Activated naive CD8-positive, alpha-beta T cell treated with anti-CD3 and anti-CD28 coated beads for 36 hours (primary cell): ENCODE measurements at places on chromosomes 1 and 21. TPM values are rescaled to one million over a fixed set of nuclear protein-coding genes. Genes with fewer than 3 reads are reported as not detected.

The CBS gene
- total RNA-seq, result 30.6 TPM

The TMEM59 gene
- 97.7 TPM for total RNA-seq

The LAX1 gene
- 30.1 TPM for total RNA-seq

The PDC gene
- not detected for total RNA-seq

The DNM3 gene
- total RNA-seq, result 0.35 TPM

The RGS18 gene
- total RNA-seq, result not detected

The SH2D5 gene
- 2.7 TPM for total RNA-seq

The CYP2J2 gene
- 3.2 TPM for total RNA-seq

The CYP4A11 gene
- not detected for total RNA-seq

The LRRC71 gene
- not detected for total RNA-seq

The FAAH gene
- total RNA-seq, result 3.4 TPM

The WDR64 gene
- total RNA-seq, result not detected

The MYOG gene
- not detected for total RNA-seq

The MSH4 gene
- total RNA-seq, result 0.35 TPM

The PTGER3 gene
- not detected for total RNA-seq

The EPHA8 gene
- total RNA-seq, result not detected

The STYXL2 gene
- not detected for total RNA-seq

The G0S2 gene
- total RNA-seq, result 13.1 TPM

The RAP1GAP gene
- 0.66 TPM for total RNA-seq

The RNF186 gene
- not detected for total RNA-seq

The COL24A1 gene
- not detected for total RNA-seq

The RHCE gene
- 0.32 TPM for total RNA-seq

The CDC7 gene
- total RNA-seq, result 26.0 TPM

The PHLDA3 gene
- total RNA-seq, result 4.7 TPM

The TMED5 gene
- 33.6 TPM for total RNA-seq

The SPRR2F gene
- total RNA-seq, result not detected

The KLHL20 gene
- total RNA-seq, result 12.9 TPM

The NPHS2 gene
- not detected for total RNA-seq

The KLF17 gene
- not detected for total RNA-seq

The CLDN17 gene
- total RNA-seq, result not detected

The TNFRSF8 gene
- total RNA-seq, result 1.9 TPM

The SELE gene
- total RNA-seq, result not detected

The CCDC27 gene
- total RNA-seq, result not detected

The TAL1 gene
- not detected for total RNA-seq

The S100A2 gene
- total RNA-seq, result not detected

The FALEC gene
- not detected for total RNA-seq

The SPRR2G gene
- not detected for total RNA-seq

The E2F2 gene
- total RNA-seq, result 36.1 TPM

The AMY1C gene
- not detected for total RNA-seq
